GM12878 (cell line): ENCODE measurements at places on chromosomes 7 and 10. TPM values are rescaled to one million over a fixed set of nuclear protein-coding genes. Genes with fewer than 3 reads are reported as not detected.

- H3K27ac ChIP-seq = no peak overlapping the region
- peaks cover 2% of the 10 kb centered on the region for H3K4me1 ChIP-seq
- H3K4me3 ChIP-seq = no peak overlapping the region
- DNase-seq = no peak
- H3K36me3 ChIP-seq = no peaks in the 10 kb centered on the region
Measured at GRCh38 chr10:93849593-93849992, 44.2 kb upstream of the SLC35G1 start.

GRCh38 chr10:51700228-51700817 is 928 bp upstream of the CSTF2T start:
- peak overlapping the region; percentile 95 for H3K4me3 ChIP-seq
- peak overlapping the region; percentile 97 for H3K27ac ChIP-seq
- H3K4me1 ChIP-seq = peaks cover 6% of the 10 kb centered on the region; the same call in 1 of the 2 replicates

DNA sequence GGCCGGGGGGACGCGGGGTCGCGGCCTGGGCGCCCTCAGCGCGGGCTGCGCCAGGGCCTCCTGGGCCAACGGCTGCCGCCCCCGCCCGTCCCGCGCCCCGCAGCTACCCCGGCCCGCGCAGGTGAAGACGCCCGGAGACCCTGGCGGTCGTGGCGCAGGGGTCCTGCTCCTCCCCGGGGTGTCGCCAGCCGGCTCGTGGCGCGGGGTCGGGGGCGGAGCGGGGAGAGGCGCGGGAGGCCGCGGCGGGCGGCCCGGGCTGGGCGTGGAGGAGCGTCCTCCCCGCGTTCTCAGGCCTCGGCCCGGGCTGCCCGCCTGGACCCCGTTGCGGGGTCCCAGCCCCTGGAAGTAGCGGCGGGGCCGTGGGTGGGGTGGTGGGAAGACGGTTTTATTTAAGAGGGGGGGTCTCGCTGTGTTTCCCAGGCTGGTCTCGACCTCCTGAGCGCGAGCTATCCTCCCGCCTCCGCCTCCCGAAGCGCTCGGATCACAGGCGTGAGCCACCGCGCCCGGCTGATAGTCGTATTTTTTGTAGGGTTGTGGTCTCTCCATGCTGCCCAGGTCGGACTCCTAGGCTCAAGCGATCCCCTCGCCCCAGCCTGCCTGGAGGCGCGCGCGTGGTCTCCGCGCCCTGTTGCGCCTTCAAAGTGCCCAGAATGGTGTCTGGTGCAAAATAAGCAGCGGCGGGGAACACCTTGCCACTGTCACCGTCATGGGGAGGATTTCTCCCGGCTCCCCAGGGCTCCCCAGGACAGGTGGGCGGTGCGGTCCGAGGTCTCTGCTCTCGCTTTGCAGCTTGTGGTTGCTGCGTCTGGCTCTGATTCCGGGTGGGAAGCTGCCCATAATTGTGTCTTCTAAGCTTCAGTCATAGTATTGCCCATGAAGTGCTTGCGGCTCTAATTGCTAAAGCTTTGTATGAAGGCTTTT is 15.3 kb upstream of the SUN1 start:
- H3K27me3 ChIP-seq = no peaks in the 10 kb centered on the region
- peaks cover 2% of the 10 kb centered on the region; the same call in 1 of the 2 replicates for H3K36me3 ChIP-seq
- peak overlapping the region; percentile 45 for H3K27ac ChIP-seq
- peak overlapping the region; percentile 76 for H3K4me3 ChIP-seq
- no peak for DNase-seq
- H3K4me1 ChIP-seq = peaks cover 24% of the 10 kb centered on the region

GRCh38 chr7:21507627-21508343 is 35.1 kb upstream of the DNAH11 start:
- no peaks in the 10 kb centered on the region for H3K27me3 ChIP-seq
- DNase-seq = no peak
- no peaks in the 10 kb centered on the region for H3K4me1 ChIP-seq
- peaks cover 8% of the 10 kb centered on the region; the same call in 1 of the 2 replicates for H3K36me3 ChIP-seq
- H3K27ac ChIP-seq = no peak overlapping the region

The LEP gene
- total RNA-seq = not detected in 2 replicates

The HOGA1 gene
- total RNA-seq = not detected in 2 replicates
